ENCODE measurements at places on chromosomes 11 and 22.

DNA sequence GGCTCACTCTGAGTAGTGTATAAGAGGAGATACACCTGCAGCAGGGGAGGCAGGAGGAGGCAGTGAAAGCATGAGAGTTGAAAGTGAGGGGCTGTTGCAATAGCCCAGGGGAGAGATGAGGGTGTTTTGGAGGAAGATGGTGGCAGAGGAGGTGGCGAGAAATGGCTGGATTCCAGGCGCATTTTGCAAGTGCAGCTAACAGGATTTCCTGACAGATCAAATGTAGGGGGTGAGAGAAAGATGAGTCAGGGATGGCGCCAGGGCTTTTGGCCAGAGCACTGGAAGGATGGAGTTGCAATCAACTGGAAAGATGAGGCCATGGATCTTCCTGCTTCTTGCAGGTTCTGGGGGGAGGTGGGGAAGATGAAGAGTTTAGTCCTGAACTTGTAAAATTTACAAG, 16.8 kb upstream of the TSPAN18 start:
- DNase-seq = no peak

- no peak for DNase-seq
These were observed 15.7 kb downstream of the RAC2 start for GRCh38 chr22:37228106-37229011.

DNA sequence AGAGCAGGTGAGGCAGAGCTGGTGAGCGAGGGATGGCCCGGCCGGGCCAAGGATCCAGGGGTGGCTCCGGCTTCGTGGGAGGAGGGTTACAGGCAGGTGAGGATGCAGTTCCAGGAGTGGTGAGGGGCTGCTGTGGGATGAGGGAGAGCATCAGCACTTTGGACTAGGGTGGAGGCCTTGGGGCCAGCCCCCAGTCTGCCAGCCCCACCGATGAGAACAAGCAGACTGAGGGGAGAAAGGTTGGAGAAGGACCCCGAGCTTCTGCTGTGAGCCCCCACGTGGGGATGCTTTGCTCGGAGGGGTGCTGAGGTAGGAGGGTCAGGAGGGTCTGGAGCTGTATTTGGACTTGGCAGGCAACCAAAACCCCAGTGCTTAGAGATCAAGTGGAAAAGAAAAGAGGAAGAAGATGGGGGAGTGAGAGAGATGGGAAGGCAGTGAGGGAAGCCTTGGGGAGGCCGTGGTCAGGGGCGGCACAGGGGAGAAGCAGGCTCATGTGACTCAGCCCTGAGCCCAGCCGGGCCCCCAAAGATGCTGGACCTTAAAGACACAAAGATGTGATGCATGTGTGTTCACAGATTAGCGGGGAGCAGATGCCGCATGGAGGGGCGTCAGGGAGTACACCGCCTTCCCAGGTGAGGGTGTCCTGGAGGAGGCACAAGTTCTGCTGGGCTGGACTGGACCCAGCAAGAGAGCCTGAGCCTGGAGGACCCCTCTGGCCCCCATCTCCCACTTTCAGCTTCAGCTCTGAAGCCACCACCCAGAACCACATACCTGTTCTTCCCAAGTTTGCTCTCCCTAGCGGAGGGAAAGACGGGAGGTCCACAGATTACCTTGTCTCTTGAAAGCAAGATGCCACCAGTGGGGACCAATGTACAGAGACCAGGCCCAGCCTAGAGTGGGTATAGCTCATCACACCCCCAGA, 91.3 kb downstream of the CDKN1C start:
- DNase-seq = no peak

- no peak for DNase-seq
These were observed 22.5 kb downstream of the PARVB start for GRCh38 chr22:44046485-44047141.

DNA sequence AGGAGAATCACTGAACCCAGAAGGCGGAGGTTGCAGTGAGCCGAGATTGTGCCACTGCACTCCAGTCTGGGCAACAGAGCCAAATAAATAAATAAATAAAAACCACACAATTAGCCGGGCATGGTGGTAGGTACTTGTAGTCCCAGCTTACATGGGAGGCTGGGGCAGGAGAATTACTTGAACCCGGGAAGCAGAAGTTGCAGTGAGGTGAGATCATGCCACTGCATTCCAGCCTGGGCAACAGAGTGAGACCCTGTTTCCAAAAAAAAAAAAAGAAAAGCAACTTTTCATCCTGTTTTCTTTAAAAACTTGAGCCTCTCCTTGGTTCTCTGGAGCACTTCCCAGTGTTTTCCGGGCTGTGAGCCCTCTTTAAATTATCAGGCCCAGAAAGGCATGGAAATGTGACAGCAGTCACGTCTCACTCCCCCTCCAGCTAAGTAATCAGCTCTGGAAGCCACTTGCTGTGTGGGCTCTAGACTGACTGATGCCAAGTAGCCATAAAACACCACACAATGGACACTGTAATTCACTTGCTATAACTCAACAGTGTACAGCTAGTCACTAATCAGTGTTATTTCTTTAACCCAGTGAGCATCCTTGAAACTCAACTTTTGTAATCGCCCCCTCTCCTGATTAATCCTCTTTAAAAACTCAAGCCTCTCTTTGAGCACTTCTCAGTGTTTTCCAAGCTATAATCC, 13.0 kb upstream of the MCHR1 start:
- no peak for DNase-seq

- DNase-seq = no peak
These were observed 1.6 kb downstream of the KMT5B start for GRCh38 chr11:68211546-68211945.

- peak; percentile 45 for DNase-seq
These were observed at the start of gene RTN4RL2 for GRCh38 chr11:57460022-57460757. Gene RTN4RL2, plus strand, starts transcription at chr11:57460528. Its CDS starts 338 bp downstream, at chr11:57460866.

DNA sequence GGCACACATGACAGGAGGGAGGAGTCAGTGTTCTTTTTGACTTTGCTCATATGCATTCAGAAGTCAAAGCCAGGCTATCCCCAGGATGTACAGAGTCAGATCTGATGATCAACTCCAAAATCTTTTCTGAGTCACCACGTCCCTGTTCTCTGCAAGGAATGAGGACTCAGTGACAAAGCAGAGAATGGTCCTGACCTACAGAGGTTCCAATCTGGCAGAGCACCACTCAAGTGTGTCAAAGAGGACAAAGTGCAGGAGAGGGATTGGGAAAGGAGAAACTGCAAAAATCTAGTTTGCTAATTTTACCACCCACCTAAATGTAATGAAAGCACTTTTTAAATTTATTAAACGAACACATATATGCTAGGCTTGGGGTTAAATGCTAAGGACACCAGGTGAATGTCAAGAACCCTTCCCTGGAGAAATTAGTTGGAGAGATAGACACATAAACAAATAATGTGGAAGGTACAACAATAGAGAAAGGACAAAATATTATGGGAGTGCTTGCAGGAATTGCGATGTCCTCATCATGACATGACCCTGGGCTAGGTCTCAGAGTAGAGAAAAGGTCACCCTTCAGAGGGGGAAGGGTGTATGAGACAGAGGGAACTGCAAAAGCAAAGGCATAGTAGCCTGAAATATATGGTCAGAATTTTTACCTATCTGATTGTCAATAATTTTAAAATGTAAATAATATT, 56.3 kb downstream of the MTNR1B start:
- DNase-seq = no peak

- DNase-seq = peak; percentile 91
These were observed at the start of gene ATF4 for GRCh38 chr22:39520226-39521105. Gene ATF4, plus strand, starts transcription at chr22:39520562. Its CDS starts 884 bp downstream, at chr22:39521446.
